ENCODE measurements at places on chromosomes 2 and 18. TPM values are rescaled to one million over a fixed set of nuclear protein-coding genes. Genes with fewer than 3 reads are reported as not detected.

DNA sequence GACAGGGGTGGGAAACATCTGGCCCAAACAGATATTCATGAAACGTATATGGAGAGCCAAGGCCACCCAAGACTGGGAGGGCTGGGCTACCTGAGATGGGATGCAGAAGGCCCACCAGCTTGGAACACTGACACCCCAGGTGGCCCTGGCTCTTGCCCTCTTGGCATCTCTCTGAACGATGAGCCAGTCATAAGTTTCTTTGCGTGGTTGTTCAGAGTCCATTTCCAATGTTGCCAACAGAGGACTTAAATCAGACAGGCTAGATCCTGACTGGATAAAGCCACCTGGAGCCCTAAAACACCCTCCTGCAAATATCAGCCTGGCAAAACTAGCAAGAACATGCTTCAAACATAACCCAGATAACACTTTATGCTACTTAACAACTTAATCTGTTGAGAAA, 42.6 kb downstream of the LPIN2 start:
- DNase-seq, result no peak

- DNase-seq, result no peak
Observed at GRCh38 chr2:241007111-241007510, 8.7 kb downstream of the SNED1 start.

DNA sequence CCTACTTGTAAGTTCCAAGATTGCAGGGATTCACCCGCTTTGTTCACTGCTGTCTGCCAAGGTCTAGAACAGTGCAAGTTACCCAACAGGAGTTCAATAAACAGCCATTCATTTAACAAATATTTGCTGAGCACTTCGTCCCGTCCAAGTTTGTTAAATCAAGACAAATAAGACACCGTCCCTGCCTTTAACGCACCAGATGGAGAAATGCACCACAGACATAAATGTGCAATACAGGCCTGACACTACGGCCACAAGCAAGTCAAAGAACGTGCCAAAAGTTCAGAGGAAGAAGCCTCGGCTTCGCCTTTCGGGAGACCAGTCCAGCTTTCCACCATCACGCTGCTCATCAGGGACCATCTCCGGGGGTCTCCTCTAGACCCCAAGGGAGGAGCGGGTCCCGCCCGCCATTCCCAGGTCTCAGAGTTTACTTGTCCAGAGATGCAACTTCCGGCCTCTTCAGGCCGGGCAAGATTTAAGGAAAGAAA, 429 bp downstream of the C2orf76 start:
- DNase-seq, result no peak

DNA sequence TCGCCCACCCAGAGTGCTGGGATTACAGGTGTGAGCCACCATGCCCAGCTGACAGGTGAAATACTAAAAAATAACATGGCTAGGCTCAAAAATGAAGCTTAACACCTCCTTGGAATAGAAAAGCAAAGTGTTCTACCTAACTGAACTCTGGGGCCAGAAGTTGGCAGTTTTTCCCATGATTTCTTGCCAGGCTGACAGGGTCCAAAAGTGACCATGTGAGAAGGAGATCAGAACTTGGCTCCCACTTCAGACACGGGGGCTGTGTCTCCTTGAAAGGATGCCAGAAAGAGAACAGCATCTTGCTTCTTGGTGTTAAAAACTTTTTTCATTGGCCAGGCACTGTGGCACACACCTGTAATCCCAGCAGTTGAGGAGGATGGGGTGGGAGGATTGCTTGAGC, 47.0 kb downstream of the BMPR2 start:
- DNase-seq, result no peak

DNA sequence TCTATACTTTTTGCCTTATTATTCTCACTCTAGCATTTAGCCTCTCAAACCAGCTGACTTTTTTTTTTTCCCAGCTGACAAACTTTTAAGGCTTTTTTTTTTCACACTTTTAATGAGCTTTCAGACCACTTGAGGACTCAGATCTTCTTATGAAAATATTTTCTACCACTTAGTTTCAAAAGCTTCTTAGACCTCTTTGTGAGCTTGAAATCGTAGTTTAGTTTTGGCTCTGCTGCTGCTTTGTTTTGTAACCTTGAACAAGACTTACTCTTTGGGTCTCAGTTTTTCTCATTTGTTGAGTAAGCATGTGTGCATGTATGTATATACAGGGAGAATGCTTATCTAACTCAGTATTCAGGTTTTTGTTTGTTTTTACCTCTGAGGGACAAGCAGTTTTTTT, 3.5 kb downstream of the NBEAL1 start:
- no peak for DNase-seq

GRCh38 chr2:135676031-135676430, 65.6 kb upstream of the UBXN4 start:
- no peak for DNase-seq

- no peak for DNase-seq
Observed at GRCh38 chr18:59033359-59033758, 106.3 kb upstream of the SEC11C start.

The MERTK gene
- 20.7 TPM for total RNA-seq

The CXCR1 gene
- 10.4 TPM for total RNA-seq

The CASP10 gene
- 26.7 TPM for total RNA-seq

The AGXT gene
- total RNA-seq, result not detected

The ATP6V1B1 gene
- total RNA-seq, result 2.2 TPM
